DMS53 (cell line): ENCODE measurements at places on chromosomes 1 and 21.

- DNase-seq = no peak
These were observed 30.0 kb downstream of the EPHA10 start for GRCh38 chr1:37734629-37735591.

DNA sequence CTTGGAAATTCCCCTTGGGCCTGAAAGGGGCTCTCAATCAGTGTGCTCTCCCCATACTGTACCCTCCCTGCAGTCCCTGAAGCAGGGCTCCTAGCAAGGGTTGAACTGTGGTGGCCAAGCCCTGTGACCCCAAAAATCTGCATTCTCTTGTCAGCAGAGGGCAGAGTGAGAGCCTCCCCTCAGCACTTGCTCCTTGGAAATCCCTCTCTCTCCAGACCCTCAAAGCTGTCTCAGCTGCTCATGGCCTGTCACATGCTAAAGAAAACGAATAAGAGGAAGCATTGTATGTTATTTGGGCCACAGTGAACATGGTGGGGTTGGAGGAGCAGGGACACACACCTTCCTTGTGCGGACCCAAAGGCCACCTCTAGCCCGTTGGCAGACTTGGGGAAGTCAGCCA lies 47.2 kb upstream of the SYNC start:
- no peak for DNase-seq

GRCh38 chr1:218459878-218460711 lies 115.0 kb downstream of the TGFB2 start:
- peak; percentile 18 for DNase-seq

DNA sequence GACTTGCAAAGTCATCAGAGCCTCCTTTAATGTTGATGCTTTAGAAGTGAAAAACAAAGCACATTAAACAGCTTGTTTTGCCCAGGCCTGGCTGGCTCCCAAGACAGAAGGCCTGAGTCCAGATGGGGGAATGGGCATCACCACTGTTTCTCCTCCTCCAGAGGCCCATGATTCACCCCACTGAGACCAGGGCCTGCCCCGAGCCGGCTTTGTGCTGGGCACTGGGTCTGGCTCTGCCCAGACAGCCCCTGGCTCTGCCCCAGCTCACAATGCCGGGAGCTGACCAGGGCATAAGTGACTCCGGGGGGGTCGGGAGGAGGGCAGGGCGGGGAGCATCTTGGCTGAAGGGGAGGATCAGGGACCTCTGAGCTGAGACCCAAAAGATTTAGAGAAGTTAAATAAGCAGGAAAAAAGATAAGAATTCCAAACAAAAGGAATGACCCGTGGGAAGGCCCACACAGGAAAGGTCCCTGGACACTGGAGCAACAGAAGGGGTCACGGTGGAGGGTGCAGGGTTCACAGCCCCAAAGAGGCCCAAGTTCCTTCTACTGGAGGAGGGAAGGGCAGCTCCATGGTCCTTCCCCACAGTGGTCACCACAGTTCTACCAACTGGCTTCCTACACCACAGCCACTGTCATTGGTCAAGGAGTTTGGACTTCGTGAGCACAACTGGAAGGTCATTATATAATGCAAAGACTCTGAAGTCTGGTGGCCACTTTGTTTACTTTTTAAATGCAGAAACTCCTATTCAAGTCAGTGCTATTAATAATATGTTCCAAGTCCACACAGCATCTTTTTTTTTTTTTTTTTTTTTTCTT lies 5.5 kb downstream of the C2CD2 start:
- DNase-seq = no peak

GRCh38 chr1:221761354-221762002 lies 19.6 kb upstream of the DUSP10 start:
- no peak for DNase-seq

GRCh38 chr1:230591678-230592077 lies 50.6 kb upstream of the COG2 start:
- no peak for DNase-seq
